ENCODE measurements at places on chromosomes 6 and 20.

- DNase-seq, result no peak
Observed at GRCh38 chr20:53800883-53801604, 207.4 kb upstream of the ZNF217 start.

DNA sequence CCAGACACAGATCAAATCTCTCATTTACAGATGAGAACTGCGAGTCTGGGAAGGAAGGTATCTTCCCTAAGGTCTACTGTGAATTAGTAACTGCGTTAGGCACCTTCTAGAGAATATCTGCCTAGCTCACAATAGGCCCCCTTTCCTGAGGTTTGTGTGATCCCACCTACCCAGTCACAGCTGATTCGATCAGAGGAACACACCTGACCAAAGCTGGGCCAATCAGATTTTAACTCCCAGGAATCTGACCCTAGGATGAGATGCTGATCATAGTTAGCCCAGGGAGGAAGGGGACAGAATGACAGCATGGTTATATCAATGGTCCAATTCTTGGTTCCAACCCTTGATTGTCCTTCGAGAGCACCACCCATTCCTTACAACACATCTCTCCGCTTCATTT lies 7.4 kb upstream of the CCDC167 start:
- no peak for DNase-seq

DNA sequence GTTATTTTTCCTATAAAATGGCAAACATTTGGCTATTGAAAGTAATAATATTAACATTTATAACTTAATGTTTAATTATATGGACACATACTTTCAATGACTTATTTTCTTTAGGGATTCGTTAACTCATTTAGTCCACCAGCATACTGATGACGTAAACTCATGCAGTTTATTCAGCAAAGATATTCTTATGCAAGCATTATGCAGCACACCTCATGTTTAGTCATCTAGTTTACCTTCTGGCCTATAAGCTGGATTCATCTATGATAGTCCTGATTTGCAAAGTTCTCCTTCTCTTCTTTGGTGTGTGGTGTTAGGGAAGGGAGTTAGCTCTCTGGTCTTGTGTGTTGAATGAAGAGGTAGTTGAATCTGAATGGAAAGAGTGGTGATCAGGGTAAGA lies 60.0 kb downstream of the OR2J2 start:
- DNase-seq, result no peak

GRCh38 chr6:43180985-43181384 lies 1.0 kb upstream of the CUL9 start:
- DNase-seq, result no peak

- DNase-seq, result no peak
Observed at GRCh38 chr6:157812425-157813171, 10.4 kb upstream of the SNX9 start.

DNA sequence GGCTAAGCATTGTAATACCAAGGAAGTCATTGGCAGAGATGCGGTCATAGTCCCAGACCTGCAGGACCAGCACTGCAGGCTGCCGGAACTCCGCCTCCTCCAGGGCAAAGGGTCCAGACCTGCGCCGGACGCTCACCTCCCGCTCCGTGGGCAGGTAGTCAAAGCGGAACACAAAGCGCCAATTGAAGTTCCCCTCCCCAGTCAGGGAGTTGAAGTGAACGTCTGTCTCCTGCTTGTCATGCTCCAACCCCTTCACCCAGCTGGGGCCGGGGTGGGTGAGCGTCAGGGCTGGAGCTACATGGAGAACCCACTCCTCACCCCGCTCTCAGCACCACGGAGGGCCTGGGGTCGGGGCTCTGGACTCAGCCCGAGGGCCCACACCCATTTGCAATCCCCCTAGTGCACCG lies 18.2 kb downstream of the ERGIC3 start:
- no peak for DNase-seq

- DNase-seq, result no peak
Observed at GRCh38 chr6:147947521-147947920, 395.1 kb upstream of the SASH1 start.

All from stimulated activated CD8-positive, alpha-beta memory T cell treated with anti-CD3 and anti-CD28 coated beads, Interleukin-4, amount 100 ng/mL, for 1 hour (primary cell).